Fibroblast of mammary gland (primary cell): ENCODE measurements at places on chromosomes 6 and 20.
A peak's percentile ranks its signal among the peaks of the same experiment; 100 is the strongest.

GRCh38 chr6:141484711-141485110 lies 648.0 kb upstream of the GJE1 start:
- peak; percentile 44 for DNase-seq

DNA sequence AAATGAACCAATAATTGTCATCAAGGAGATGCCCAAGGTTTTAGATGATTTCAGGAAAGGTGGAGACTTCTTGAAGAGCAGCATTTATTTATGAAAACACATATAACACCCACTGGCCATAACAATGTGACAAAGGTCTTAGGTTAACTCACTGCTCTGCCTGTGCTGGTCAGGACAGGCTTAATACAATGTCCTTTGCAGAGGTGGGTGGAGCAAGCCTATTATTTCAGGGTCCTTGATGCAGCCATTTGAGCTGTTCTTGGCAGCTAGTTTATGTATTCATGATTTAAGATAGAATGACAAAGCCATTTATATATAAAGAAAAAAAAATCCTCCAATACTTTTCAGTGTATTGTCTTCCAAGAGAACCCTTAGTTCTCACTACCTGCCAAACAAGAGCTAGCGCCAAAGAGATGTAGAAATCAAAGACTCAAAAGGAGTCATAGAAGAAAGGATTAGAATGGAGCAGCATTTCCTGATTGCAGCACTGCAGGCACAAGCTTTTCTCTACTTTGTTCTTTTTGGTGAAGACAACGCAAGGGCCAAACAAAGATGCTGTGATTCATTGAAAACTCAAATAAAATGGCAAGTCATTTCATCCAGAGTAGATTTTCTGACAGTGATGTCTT lies 124.3 kb upstream of the TSHZ2 start:
- no peak for DNase-seq

GRCh38 chr6:7324520-7324919 lies 11.5 kb upstream of the SSR1 start:
- no peak for DNase-seq

DNA sequence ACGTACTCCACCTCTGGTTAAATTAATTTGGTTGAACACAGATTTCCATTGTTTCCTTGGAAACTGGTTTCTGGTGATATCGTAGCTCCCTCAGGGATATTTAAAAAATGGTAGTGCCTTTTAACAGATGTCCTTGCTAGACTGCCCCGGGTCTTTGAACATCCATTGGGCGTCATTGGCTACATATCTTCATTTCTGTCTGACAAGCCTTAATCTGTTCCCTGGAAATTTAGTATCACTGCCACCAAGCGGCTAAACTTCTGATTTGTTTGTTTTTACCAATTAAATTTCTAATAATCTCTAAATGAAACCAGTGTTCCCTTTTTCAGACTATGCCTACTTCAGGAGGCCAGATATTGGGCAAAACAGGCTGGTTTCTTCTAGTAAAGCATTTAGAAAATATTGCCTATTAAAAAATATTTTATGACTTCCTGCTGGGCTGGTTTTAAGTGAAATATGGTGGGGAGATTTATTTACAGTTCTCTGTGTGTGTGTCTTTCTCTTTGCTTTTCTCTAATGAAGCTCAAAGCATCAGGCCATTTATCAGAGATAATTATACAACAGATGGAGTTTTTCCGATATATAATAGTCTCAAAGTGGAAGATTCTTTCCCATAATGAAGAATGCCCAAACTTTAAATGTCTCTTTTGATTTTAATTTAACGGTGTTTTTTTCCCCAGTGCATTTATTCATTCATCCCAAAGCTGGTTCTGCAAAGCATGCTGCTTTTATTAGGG lies 249.5 kb downstream of the ZFAND3 start:
- peak; percentile 38 for DNase-seq

GRCh38 chr20:44069203-44070011 lies 117.6 kb downstream of the JPH2 start:
- DNase-seq = no peak

- no peak for DNase-seq
These were observed 60.1 kb downstream of the QKI start for GRCh38 chr6:163474581-163474980.

DNA sequence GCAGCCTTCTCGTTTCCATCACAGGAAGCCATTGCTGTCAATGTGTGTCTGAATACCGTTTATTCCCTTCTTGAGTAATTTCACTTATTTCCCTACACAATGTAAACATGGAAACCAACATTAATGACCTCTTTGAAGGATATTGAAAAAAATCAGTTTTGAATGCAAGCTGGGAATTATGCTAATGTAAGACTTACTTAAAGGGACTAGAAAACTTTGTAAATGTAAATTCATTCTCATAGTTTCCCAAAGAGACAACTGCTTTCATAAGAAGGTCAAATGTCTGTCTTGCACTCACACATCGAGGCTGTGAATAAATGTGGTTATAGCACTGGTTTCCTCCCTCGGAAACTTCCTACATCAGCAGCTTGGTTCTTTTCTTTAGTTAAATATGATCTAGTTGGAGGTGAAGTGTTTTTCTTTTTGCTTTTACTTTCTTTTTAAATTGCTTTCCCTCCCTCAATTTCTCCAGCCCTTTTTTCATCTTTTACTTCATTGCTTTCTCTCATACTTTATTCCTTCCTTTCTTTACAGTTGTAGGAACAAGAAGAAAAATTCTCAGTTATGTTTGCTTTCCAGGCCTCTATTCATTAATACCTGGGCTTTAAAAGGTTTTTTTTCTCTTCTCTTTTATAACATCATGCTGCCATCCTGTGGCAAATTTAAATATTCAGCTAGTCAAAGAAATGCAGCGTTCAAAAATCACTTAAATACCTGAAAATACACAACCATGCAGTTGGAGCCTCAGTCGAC lies 108.3 kb downstream of the TNFAIP3 start:
- peak; percentile 29 for DNase-seq

DNA sequence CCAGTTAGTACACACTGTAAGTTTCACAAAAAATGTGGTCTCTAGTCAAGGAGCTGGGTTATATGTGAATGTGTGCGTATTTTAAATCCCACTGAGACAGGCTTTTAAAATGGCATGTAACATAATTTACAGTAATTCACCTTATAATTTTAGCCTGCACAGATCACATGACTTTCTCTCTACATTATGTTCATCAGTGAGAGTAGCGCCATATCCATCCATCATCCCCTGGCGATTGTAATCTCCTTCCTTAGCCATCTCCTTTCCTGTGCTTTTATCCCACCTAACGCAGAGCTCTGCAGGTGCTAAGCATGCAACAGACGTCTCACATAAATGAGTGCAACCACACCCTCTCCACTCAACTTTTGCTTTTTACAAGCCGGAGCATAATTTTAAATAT lies 210.8 kb downstream of the TBC1D7 start:
- DNase-seq = no peak

GRCh38 chr6:138662471-138662870 lies 111.1 kb upstream of the CCDC28A start:
- DNase-seq = peak; percentile 80

- DNase-seq = no peak
These were observed 16.6 kb downstream of the NRSN2 start for GRCh38 chr20:363319-364078.

DNA sequence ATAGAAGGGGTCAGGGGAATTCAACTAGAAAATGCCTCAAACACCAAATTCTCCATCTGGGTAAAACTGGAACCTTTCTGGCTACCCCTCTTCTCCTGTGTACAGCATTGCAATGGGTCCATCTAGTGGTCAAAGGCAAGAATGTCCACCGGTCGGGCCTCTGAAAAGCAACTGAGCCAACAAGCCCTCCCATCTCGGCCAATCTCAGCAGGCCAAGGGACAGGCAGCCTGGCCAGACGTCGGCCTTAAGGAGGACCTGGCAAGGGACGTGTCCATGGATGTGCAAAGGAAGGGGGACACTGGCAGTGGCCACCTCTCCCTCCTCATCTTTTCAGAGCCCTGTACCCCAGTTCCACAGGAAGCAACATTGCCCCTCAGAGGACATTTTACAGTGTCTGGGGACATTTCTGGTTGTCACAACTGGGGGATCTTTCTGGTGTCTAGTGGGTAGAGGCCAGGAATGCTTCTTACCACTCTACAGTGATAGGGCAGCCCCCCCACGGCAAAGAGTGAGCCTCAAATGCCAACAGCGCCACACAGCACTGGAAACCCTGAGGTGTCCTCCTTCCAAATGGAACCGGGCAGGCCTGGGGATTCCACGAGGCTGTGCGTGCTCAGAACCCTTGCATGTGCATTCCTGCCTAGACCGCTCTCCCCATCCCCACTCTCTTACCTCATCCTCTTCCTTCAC lies 99.8 kb upstream of the FOXA2 start:
- DNase-seq = peak; percentile 68

- DNase-seq = no peak
These were observed 33.7 kb downstream of the RPF2 start for GRCh38 chr6:111015389-111016124.

DNA sequence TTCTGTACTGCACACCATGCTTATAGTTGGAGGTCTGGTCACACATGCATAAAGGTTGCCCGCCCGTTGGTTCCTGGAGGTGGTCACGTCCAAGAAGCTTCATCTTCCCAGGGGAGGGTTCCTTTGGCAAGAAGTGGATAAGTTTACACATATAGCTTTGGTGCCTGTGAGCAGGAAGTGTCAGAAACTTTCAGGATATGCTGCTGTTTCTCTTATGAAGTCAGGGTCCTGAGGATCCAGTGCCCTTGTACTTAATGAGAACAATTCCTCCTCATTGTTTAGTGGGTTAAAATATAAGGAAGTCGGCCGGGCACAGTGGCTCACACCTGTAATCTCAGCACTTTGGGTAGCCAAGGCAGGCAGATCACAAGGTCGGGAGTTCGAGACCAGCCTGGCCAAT lies 115.5 kb upstream of the DUSP22 start:
- DNase-seq = no peak
